NCI-H1417 (cell line): ENCODE measurements at places on chromosomes 12 and 14.

DNA sequence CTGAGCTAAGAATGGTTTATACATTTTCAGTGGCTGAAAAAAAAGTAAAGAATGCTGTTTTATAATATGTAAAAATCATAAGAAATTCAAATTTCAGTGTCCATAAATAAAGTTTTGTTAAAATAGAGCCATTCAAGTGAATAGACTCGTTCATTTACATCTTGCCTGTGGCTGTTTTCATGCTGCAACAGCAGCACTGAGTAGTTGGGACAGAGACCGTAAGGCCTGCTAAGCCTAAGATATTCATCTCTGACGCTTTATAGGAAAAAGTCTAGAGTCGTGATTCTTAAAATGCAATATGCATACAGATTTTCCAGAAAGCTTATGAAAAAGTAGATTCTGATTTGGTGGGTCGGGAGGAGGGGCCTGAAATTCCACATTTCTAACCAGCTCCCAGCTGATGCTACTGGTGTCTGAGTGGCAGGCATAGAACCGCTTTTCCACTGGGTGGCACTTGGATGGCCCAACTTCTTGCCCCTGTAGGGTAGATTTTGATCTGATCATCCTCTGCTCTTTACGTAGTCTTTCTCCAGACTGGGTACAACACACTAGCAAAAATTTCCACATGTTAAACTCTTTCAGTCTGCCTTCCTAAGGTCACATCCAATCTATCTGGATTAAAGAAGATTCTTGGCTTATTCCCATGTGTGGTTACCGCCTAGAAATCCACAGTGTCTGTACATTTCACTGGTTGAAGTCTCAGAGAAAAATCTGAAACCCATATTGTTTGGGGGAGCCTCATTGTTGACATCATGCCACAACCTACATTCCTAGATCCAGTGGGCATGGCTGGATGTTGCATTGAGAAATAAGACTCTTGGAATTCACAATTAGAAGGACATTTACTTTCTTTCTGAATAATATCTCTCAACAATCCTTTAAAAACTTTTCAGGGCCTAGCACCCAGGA is 151.2 kb downstream of the C12orf75 start:
- DNase-seq, result no peak

DNA sequence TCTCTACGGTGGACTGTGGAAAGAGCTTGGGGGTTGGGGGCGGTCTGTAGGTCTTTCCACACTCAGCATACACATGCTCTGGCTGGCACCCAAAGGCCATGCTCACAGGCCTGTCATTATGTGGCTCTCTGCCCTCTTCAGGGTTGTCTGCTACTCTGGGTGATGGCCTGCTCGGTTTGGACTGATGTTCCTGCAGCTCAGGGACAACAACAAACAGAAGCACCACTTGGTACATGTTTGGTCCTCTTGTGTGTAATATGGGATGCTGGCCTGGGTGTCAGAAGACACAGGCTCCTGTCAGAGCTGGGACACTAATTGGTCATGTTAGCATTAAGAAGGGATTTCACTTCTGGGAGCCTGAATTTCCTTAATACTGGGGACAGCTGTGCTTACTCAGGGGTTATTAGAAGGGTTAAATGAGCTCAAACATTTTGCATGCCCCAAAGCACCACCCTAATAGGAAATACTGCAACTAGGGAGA is 32.7 kb upstream of the SELPLG start:
- no peak for DNase-seq

GRCh38 chr12:20489645-20490044 is 121.3 kb downstream of the PDE3A start:
- no peak for DNase-seq

DNA sequence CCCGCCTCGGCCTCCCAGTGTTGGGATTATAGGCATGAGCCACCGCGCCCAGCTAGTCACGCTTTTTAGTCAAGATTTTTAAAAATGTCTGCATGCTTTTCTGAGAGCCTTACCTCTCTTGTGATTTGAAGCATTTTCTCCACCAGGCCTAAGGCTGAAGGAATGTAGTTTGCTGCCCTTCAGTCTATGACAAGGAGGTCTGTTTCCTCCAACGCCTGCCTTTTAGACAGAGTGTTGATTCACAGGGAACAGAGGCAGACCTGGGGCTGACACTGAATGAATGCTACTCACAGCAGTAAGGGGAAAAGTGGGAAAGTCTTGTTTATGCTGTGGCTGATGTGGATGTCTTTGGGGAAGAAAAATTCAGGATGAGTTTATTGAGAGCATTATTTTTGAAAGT is 27.2 kb upstream of the MDM2 start:
- no peak for DNase-seq

DNA sequence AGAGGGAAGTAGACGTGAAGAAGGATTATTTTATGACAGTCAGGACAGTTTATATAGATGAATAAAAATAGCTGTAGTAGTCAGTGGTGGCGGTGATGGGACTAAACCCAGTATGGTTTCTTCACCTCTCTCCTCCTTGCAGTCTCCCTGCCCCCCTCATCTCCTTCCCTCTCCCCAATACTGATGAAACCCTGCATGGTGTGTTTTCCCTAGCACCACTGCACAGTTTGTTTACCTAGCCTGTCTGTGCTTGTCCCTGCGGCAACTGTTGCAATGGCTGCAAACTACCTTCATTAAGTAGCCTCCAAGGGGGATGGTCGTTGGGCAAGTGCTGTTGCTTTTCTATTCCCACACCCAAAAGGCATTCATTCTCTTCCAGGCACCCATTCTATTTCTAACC is 14.7 kb downstream of the PCBP2 start:
- DNase-seq, result no peak

- DNase-seq, result no peak
Measured at GRCh38 chr14:46651526-46652144, at the start of gene RPL10L. Gene RPL10L (minus strand): TSS chr14:46651781. CDS start chr14:46651736, 45 bp downstream.

DNA sequence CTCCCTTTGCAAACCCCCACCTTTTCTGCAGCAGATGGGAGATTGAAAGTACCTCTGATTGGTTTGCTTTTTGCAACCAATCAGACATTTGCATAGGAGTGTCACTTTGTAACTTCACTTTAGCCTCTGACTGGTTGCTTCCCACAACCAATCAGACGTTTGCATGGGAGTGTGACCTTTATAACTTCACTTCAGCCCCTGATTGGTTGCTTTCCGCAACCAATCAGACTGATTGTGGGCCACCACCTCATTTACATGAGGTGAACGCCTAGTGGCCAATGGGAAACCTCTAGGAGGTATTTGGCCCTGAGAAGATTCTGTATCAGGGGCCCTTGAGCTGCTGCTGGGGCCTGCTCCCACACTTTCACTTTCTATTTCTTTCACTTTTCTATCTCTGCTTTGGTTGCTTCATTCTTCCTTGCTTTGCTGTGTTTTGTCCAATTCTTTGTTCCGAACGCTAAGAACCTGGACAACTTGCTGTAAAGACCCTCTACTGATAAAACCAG is 106.0 kb upstream of the PRICKLE1 start:
- DNase-seq, result no peak

- no peak for DNase-seq
Measured at GRCh38 chr12:96070670-96071279, 35.4 kb upstream of the LTA4H start.

GRCh38 chr12:68391937-68392336 is 59.8 kb upstream of the MDM1 start:
- no peak for DNase-seq

DNA sequence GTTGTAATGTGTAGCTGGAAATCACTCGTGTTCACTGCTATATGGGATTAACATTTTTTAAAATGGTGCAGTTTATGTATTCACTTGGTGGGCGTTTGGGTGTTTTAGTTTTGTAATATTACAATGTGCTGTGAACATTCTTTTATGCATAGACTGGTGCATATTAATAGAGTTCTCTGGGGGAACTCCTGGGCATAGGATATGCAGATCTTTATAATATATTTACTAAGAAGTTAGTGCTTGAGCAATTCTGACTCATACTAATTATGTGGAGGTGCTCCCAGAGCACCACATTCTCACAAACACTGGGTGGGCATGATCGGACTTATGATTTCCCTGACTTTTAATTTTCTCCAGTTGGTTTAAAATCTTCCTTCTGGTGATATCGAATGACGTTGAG is 342.3 kb downstream of the PDZRN4 start:
- no peak for DNase-seq

- no peak for DNase-seq
Measured at GRCh38 chr12:57868221-57868620, 21.7 kb upstream of the CTDSP2 start.

GRCh38 chr12:103697971-103698751 is 111.1 kb downstream of the STAB2 start:
- no peak for DNase-seq

DNA sequence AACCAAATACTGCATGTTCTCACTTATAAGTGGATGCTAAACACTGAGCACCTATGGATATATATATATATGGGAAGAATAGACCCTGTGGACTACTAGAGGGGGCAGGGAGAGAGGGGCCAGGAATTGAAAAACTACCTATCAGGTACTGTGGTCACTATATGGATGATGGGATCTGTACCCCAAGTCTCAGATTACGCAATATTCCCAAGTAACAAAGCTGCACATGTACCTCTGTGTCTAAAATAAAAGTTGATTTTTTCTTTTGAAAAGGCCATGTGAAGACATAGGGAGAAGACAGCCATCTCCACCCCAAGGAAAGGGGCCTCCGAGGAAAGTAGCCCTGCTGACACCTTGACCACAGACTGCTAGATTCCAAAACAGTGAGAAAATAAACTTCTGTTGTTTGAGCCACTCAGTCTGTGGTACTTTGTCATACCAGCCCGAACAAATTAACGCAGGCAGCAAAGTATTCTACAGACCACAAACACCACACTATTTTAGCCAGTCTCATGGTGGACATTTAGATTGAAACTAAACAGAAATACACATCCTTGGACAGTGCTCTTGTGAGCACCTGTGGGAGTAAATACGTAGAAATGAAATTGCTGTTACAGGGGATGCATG is 197.1 kb downstream of the EFCAB11 start:
- DNase-seq, result no peak
